ENCODE measurements at places on chromosomes 13 and 19. TPM values are rescaled to one million over a fixed set of nuclear protein-coding genes. Genes with fewer than 3 reads are reported as not detected.

SELENOV gene
- not detected for total RNA-seq

KLK2 gene
- not detected for total RNA-seq

SIGLEC8 gene
- total RNA-seq, result not detected

BICRA gene
- total RNA-seq, result 2.7 TPM

SMIM24 gene
- total RNA-seq, result not detected

Data from pericardium fibroblast (primary cell).